ENCODE measurements at places on chromosomes 7 and 10. TPM values are rescaled to one million over a fixed set of nuclear protein-coding genes. Genes with fewer than 3 reads are reported as not detected.

DNA sequence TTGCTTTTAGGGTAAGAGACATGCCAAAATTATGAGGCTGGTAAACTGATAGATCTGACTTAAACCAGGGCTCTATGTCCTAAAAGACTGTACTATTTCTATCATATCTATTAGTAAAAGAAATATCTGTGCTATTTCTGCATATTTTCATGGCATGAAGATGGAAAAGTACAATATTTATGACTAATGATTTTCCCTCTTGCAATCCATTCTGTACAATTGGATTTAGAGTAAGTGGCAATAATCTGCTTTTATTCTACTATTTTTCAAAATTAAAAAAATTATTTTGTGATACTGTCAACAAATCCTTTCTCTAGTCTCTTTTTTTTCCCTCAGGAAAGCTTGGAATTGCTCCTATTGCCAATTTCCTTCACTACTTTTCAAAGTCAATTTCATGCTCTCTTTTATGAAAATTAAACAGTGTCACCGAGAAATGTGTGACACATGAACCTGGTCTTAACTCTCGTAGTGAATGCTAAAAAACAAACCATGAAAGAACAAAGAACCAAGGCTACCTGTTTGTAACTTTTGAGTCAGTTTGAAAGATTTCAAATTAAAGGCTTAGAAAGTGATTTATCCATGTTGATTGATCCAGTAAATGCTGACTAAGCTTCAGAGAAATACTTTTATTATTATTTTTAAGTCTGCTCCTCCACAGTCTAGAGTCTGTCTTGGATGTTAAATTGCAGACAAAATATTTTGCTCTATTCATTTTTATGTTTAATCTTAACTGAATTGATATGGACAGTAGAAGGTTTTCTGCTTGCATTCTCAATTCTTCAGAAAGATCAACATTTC is 262.7 kb upstream of the CHRM2 start:
- DNase-seq, result no peak
- H3K27ac ChIP-seq, result no peak overlapping the region
- no peaks in the 10 kb centered on the region for H3K27me3 ChIP-seq
- no peaks in the 10 kb centered on the region for H3K4me1 ChIP-seq

DNA sequence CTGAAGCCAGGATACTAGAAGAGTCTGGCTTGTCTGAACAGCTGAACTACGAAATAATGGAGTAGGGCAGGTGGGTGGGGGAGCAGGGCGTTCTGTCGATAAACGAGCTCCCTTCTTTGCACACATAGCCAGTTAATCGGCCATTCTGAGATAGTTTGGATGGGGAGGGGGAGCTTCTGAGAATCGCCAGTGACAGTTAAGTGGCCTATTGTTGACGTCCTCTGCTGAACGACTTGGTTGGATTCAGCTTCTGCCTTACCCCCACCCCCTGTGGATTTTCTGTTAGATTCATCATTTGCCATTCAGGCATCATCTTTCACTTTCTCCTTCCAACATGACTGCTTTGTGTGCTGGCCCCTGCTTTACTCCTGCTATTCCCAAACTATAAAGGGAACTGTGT is 520 bp downstream of the CPA5 start:
- H3K36me3 ChIP-seq, result no peaks in the 10 kb centered on the region
- H3K4me1 ChIP-seq, result peaks cover 5% of the 10 kb centered on the region
- H3K4me3 ChIP-seq, result no peak overlapping the region
- no peak for DNase-seq

GRCh38 chr10:21369697-21370096 is 155.8 kb downstream of the SKIDA1 start:
- no peaks in the 10 kb centered on the region for H3K36me3 ChIP-seq
- peaks cover 7% of the 10 kb centered on the region for H3K4me1 ChIP-seq
- H3K27me3 ChIP-seq, result no peaks in the 10 kb centered on the region
- no peak overlapping the region for H3K27ac ChIP-seq
- DNase-seq, result no peak

- H3K27me3 ChIP-seq, result no peaks in the 10 kb centered on the region
- no peak within 1 kb of the TSS for H3K4me3 ChIP-seq
- H3K36me3 ChIP-seq, result no peaks in the 10 kb centered on the region
Measured at GRCh38 chr10:114658175-114658574, at the start of gene ABLIM1. ABLIM1 (minus strand) TSS chr10:114658275; CDS start chr10:114658200, 75 bp downstream.

- H3K36me3 ChIP-seq, result no peaks in the 10 kb centered on the region
- DNase-seq, result no peak
- no peaks in the 10 kb centered on the region for H3K27me3 ChIP-seq
- H3K27ac ChIP-seq, result no peak overlapping the region
- no peaks in the 10 kb centered on the region for H3K4me1 ChIP-seq
Measured at GRCh38 chr7:7956531-7957128, 12.0 kb upstream of the GLCCI1 start.

GRCh38 chr7:29806995-29807841 is 910 bp downstream of the WIPF3 start:
- no peak overlapping the region for H3K27ac ChIP-seq
- no peak for DNase-seq
- H3K27me3 ChIP-seq, result peaks cover 3% of the 10 kb centered on the region
- no peaks in the 10 kb centered on the region for H3K36me3 ChIP-seq

- no peaks in the 10 kb centered on the region for H3K27me3 ChIP-seq
- no peak for DNase-seq
- no peak overlapping the region for H3K27ac ChIP-seq
- no peak overlapping the region for H3K4me3 ChIP-seq
- no peaks in the 10 kb centered on the region for H3K36me3 ChIP-seq
Measured at GRCh38 chr7:36762394-36762793, 38.1 kb upstream of the AOAH start.

DNA sequence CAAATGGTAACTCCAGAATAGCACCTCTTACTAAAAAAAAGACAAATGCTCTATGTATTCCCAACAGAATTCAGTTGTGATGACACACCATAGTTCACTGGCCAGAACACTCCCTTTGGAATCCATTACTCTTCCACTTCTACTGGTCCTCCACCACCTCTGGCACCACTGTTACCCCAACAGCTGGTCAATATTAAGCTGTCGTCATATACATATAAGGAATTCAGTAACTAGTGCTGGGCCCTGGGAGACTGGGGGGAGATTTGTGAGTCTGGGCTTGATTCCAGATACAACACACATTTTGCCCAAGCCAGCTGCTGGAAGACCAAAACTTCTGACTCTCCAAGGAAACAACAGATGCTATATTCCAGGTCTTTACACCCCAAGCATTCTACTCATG is 26.0 kb upstream of the ITGA8 start:
- H3K27ac ChIP-seq, result no peak overlapping the region
- H3K4me1 ChIP-seq, result no peaks in the 10 kb centered on the region
- no peaks in the 10 kb centered on the region for H3K36me3 ChIP-seq

DNA sequence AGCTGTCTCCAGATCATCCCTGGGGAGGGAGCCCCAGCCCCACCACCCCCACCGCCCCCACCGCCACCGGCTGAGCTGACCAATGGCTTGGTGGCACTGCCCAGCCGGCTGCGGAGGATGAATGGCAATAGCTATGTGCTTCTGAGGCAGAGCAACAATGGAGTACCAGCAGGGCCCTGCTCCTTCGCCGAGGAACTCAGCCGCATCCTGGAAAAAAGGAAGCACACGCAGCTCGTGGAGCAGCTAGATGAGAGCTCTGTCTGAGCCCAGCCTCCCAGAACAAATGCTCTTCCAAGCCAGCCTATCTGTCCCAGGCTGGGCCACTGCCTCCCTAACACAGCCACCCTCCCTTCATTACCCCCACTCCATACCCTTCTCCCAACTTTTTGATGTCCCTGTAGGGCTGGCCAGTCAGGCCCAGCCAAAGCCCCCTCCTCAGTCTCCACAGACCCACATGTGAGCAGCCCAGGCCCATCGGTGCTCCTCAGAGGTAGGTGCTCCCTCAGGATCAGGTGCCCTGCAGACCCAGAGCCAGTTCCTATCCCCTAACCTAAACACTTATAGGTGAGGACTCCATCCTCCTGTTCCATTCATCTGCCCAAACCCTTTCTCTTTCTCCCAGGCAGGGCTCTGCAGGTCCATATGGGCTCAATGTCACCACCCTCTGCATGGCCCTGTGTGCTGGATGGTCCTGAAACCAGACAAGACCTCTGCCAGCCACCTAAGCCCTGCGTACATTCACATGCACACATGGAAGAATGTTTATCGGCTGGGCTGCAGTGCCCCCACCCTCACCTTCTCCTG is 3.2 kb downstream of the MRPL43 start:
- no peak overlapping the region for H3K4me3 ChIP-seq
- peaks cover 74% of the 10 kb centered on the region for H3K36me3 ChIP-seq

GRCh38 chr10:3065622-3066021 is 1.7 kb upstream of the PFKP start:
- no peak for DNase-seq
- H3K27me3 ChIP-seq, result peaks cover 18% of the 10 kb centered on the region
- H3K27ac ChIP-seq, result no peak overlapping the region
- H3K4me3 ChIP-seq, result no peak overlapping the region

DNA sequence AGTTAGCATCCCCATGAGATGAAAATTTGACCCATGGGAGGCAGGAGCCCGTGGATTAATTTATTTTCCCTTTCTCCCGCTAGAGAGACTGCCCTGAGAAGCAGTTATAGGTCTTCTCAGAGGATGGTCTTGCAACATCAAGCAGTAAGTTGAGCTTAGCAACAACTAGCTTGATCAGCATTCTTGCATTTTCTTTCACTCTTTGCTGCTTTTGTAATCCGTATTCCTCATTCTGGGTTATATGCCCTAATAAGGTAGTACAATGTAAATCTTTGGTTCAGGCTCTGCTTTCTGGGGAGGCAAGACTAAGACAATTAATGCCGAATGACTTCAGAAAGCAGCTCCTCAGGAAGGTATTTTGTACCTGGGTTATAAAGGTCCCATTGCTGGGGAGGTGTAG is 146.8 kb downstream of the FZD1 start:
- DNase-seq, result no peak
- no peaks in the 10 kb centered on the region for H3K27me3 ChIP-seq
- no peaks in the 10 kb centered on the region for H3K4me1 ChIP-seq
- no peaks in the 10 kb centered on the region for H3K36me3 ChIP-seq
- no peak overlapping the region for H3K4me3 ChIP-seq
- no peak overlapping the region for H3K27ac ChIP-seq

DNA sequence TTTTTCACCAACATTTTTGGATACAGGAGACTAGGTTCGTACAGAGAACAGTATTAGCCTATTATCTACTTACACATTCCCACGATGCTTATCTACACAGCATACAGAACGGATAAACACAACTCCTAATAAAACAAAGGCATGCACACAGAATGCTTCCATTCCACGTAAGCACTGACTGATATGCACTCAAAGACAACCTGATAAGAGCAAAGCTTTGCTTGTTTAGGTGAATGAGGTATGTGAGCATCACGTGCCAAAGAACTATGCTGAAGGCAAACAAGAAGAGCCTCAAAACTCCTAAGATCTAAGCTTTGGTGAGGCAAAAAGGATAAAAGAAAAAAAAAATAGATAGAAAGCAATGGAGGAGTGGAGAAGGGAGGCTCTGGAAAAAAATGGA is 413.5 kb upstream of the LRRN3 start:
- DNase-seq, result no peak
- H3K27ac ChIP-seq, result no peak overlapping the region
- H3K4me1 ChIP-seq, result no peaks in the 10 kb centered on the region
- no peaks in the 10 kb centered on the region for H3K36me3 ChIP-seq
- no peaks in the 10 kb centered on the region for H3K27me3 ChIP-seq

DNA sequence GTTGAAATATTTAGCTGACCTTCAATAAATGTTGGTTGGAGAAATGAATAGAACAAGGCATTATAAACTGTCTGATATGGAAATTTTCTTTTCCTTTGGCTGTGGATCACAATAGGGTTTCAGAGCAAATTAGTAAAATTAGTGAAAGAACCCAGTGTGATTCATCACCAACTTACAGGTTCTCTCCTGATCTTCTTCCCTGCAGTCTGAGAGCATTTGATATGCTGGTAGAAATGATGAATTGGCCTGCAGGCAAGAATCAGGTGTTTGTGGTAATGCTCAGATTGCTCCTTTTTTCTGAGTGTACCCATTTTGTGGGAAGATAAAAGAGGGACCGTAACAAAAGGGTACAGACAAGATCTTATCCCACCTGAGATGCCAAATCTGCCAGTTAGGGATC is 51.9 kb downstream of the BTAF1 start:
- no peak overlapping the region for H3K4me3 ChIP-seq
- DNase-seq, result no peak
- no peaks in the 10 kb centered on the region for H3K27me3 ChIP-seq
- H3K36me3 ChIP-seq, result no peaks in the 10 kb centered on the region

GRCh38 chr10:12938271-12938670 is 63.2 kb downstream of the CCDC3 start:
- no peaks in the 10 kb centered on the region for H3K27me3 ChIP-seq
- H3K4me3 ChIP-seq, result no peak overlapping the region
- no peak for DNase-seq
- no peaks in the 10 kb centered on the region for H3K36me3 ChIP-seq

GRCh38 chr7:44693641-44694313 is 54.9 kb upstream of the ZMIZ2 start:
- no peak overlapping the region for H3K27ac ChIP-seq
- H3K4me3 ChIP-seq, result no peak overlapping the region
- H3K4me1 ChIP-seq, result no peaks in the 10 kb centered on the region
- H3K27me3 ChIP-seq, result no peaks in the 10 kb centered on the region

- no peak for DNase-seq
- H3K4me3 ChIP-seq, result peak overlapping the region; percentile 3
- H3K27ac ChIP-seq, result no peak overlapping the region
- no peaks in the 10 kb centered on the region for H3K4me1 ChIP-seq
- H3K27me3 ChIP-seq, result peaks cover 3% of the 10 kb centered on the region
- H3K36me3 ChIP-seq, result no peaks in the 10 kb centered on the region
Measured at GRCh38 chr10:88881922-88882645, 2.0 kb downstream of the STAMBPL1 start.

DNA sequence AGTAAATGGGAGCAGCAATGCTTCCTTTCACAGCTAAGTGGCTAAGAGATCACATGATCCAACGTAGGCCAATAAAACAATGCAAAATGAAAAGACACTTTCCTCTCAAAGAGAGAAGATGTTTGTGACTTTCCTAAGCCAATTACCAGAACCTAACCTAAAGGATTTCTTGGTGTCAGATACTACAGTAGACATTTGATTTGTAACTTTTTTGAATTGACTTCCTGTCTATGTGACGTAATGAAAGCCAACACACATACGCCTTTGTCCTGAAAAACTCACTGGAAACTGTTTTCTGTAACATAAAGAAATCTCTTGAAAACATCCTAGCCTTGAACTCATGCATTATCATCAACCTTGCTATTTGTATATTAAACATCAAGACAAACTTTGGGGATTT is 417.1 kb downstream of the GPAM start:
- no peak overlapping the region for H3K27ac ChIP-seq
- DNase-seq, result no peak
- H3K27me3 ChIP-seq, result no peaks in the 10 kb centered on the region
- H3K4me1 ChIP-seq, result no peaks in the 10 kb centered on the region
- no peaks in the 10 kb centered on the region for H3K36me3 ChIP-seq

The CFAP43 gene
- total RNA-seq, result 42.5 TPM

The MDH2 gene
- total RNA-seq, result 54.6 TPM

The SYT15B gene
- 1.8 TPM for total RNA-seq

The AGR3 gene
- not detected for total RNA-seq

The PRF1 gene
- 0.40 TPM for total RNA-seq

The TMEM225B gene
- 0.20 TPM for total RNA-seq

The HHEX gene
- 6.0 TPM for total RNA-seq

The ZNF775 gene
- 11.6 TPM for total RNA-seq

The COMTD1 gene
- total RNA-seq, result 6.8 TPM

The MYOZ1 gene
- 4.2 TPM for total RNA-seq
